HAP-1 (cell line): ENCODE measurements at places on chromosomes 11 and 22.

DNA sequence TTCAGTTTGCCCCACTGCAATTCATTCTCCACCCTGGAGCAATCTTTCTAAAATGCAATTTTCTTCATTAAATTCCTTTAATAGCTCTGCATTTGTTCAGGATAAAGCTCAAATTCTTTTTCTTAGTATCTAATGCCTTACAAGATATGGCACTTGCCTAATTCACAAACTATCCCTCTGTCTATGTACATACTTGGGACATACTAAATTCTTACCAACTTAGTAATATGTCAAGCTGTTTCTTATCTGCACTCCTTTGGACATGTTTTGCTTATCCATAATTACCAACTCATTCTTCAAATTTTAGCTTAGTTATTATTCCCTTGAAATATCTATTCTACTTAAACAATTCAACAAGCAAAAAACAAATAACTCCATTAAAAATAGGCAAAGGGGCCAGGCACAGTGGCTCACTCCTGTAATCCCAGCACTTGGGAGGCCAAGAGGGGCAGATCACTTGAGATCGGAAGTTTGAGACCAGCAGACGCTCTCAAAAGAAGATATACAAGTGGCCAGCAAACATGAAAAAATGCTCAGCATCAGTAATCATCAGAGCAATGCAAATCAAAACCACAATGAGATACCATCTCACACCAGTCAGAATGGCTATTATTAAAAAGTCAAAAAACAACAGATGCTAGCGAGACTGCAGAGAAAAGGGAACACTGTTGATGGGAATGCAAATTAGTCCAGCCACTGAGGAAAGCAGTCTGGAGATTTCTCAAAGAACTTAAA lies 96.9 kb downstream of the FAM76B start:
- no peak for DNase-seq

- DNase-seq: no peak
These were observed 390.0 kb upstream of the CCDC90B start for GRCh38 chr11:83676056-83676601.

GRCh38 chr22:30266445-30267381 lies at the start of gene OSM:
OSM (minus strand) TSS chr22:30266851; CDS start chr22:30266799, 52 bp downstream.
- no peak for DNase-seq

GRCh38 chr11:33344611-33345010 lies 87.4 kb downstream of the HIPK3 start:
- no peak for DNase-seq

DNA sequence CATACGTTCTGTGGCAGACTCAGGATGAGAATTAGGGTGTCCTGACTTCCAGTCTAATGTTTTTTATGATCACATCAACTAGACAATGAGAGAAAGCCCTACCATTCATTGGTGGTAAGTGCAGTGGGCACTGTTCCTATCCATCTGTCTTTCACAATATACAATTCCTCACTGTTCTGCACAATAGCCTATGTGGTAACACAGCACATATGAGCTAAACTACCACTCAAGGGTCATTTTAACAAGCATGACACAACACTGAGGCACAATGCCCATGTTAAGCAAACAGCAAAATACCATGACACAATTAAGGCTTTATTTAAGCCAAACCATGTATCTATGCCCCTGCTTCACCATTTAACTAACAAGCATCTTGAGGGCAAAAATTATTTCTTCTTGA lies 52.3 kb downstream of the SIK3 start:
- peak; percentile 40 for DNase-seq

DNA sequence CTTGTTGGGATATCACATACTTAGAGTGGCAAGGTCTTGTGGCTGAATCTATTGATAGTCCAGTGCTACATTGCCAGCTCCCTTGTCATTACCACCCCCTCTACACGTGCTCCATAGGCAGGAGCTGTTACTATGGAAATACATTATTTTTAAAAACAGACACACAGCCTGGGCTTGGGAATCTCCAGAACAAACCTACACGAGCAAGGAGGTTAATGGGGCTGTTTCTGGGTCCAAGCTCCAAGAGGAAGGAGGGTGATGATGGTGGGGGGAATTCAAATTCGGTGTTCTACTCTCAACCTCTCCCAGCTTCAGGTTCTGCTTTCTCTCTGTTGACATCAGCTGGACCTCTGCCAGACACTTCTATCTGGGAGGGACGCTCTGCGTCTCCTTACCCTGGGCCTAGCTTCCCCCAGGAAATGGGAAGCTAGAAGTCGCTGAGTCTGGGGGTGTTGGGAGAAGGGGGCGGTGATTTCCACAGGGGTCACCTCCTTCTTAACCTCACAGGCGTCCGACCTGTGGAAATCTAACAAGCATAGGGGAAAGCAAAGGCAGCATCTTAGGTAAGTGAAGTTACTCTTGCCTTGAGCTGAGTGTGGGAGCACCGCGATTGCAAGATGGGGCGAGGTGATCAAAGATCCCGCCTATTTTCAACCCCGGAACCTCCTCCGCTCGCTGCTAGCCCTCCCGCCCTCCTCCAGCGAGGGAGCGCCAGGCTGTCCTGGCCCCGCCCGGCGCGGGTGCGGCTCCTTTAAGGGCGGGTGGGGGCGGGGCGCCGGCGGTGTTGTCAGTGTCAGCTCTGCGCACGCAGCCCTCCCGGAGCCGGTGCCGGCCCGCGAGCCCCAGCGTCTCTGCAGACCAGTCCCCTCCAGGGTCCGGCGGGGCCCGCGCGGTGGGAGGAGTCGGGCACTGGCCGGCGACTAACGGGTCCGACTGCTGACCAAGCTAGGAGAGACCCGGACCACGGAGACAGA lies at the start of gene C2CD2L:
C2CD2L (plus strand) TSS at position 781 of the 974 bp plus-strand sequence. CDS start 398 bp downstream, outside the sequence.
- peak; percentile 91 for DNase-seq
